Stimulated activated CD4-positive, alpha-beta T cell treated with anti-CD3 and anti-CD28 coated beads, Interleukin-12 subunit alpha, Interleukin-12 subunit beta, amount 100 ng/mL, for 24 hours (primary cell): ENCODE measurements at places on chromosomes 12 and 14.

GRCh38 chr12:122811777-122812176 lies 23.5 kb upstream of the HIP1R start:
- DNase-seq = no peak

- DNase-seq = no peak
Observed at GRCh38 chr12:41514021-41514777, 326.1 kb downstream of the PDZRN4 start.

DNA sequence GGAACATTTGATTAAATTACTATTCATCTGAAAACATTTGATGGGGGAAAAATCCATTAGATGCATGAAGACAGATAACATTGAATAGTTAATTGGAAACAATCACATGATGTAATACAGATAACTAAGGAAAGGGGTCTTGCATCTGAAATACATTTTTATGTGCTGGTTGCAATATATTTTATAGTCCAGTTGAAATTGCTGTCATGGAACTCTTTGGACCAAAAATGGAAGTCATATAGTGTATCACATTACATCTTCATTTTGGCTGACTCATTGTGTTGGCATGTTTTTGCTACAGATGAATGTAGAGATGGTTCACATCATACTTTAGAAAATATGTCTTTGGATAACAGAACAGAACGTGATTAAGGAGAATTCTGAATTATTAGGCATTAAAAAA lies 43.0 kb upstream of the GNPNAT1 start:
- no peak for DNase-seq

- DNase-seq = no peak
Observed at GRCh38 chr14:39265806-39266524, 32.2 kb downstream of the MIA2 start.

GRCh38 chr12:56614627-56615026 lies 15.5 kb downstream of the BAZ2A start:
- DNase-seq = no peak

GRCh38 chr12:43131301-43131700 lies 420.7 kb downstream of the ADAMTS20 start:
- DNase-seq = no peak

DNA sequence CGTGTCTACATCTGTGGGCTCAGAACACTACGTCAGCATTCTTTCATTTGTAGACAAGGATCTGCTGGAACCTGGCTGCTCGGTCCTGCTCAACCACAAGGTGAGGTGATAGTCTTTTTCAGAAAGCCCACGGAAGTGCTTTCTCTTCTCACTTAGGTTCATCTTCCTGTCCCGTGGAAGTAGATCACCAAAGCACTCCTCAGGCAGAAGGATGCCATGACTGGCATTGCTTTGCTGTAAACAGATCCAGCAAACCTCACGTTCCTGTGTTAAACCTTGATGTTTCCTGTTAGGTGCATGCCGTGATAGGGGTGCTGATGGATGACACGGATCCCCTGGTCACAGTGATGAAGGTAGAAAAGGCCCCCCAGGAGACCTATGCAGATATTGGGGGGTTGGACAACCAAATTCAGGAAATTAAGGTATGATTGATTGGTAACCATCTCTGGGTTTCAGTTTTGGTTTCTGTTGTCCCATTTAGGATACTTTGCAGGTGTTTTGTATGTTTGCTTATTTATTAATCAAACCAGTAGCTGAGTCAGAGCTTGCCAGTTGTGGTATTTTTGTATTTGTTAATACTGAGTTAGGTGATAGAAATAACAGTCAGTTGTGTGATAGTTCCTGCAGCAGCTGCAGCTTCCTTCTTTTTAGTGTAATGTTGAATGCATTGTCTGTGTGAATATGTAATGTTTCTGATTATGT lies 7.5 kb downstream of the PSMC1 start:
- DNase-seq = no peak
